Hindlimb muscle (tissue), 1 donor: ENCODE measurements at places on chromosomes 12 and 14. TPM values are rescaled to one million over a fixed set of nuclear protein-coding genes. Genes with fewer than 3 reads are reported as not detected.

RERGL gene
- 0.21 TPM for polyA plus RNA-seq

SERPINA10 gene
- polyA plus RNA-seq, result not detected

TSHR gene
- 0.84 TPM for polyA plus RNA-seq

OR4K5 gene
- not detected for polyA plus RNA-seq

LUM gene
- polyA plus RNA-seq, result 424 TPM

SYT10 gene
- polyA plus RNA-seq, result not detected

PTPRO gene
- polyA plus RNA-seq, result 1.9 TPM

- no peak for DNase-seq
These were observed 156.0 kb downstream of the DAD1 start for GRCh38 chr14:22433069-22433468.

- DNase-seq, result no peak
These were observed 123.0 kb downstream of the SLC38A4 start for GRCh38 chr12:46702581-46703344.

DNA sequence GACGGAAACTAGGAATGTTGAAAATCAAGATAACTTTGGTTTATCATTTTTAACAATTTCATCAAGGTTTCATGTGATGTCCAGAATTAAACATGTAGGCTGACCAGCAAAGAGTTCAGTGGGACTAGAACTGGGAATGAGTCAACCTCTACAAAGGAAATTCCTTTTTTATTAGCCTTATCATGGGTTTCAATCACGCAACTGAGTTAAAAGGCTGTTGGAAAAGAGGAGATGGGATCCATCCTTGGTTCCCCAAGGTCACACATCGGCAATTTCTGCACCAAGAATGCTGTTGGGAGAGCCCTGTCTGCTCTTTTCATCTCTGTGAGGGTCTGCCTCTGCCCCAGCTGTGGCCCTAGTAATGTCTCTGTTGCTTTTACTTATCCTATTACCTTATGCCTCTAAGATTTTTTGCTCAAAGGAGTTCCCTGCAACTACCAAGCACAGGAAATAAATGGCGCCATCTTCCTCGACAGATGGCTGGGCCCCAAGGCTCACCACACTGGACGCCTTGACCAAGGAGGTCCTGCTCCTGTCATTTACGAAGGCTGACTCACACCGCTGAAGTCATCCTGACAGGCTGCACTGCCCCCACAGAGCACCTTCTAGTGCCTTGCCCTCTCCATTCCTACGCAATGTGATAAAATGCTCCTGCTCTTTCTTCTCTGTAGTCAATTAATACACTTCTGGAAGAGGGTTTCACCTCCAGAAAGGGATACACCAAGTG, 367.4 kb downstream of the GXYLT1 start:
- DNase-seq, result no peak

DNA sequence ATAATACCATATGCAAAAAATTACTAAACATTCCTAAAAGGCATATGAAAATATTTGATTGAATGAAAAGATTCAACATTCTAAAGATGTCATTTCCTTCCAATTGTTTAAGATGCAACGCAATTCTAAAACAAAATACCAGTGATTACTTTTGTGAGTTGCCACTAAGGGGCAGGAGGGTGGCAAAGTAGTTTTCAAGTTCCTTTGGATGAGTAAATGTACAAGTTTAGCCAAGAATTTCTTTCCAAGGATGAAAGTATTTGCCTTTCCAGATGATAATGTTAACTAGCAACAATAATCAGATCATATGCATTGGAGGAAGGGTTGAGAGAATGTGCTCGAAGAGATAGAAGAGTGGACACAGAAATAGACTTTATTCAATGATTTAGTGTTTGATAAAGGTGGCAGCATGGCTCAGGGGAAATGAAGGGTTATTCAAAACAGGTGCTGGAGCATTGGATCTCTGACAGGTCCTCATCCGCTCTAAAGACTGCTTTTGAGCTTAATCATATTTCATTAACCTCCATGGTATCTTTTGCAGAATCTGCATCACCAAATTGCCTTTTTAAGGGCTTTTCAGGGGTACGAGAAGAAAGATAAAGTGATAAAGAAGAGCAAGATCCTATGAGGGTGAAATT, 678.5 kb upstream of the TBX3 start:
- no peak for DNase-seq

- no peak for DNase-seq
These were observed 47.1 kb downstream of the SYNE2 start for GRCh38 chr14:63899953-63900352.

DNA sequence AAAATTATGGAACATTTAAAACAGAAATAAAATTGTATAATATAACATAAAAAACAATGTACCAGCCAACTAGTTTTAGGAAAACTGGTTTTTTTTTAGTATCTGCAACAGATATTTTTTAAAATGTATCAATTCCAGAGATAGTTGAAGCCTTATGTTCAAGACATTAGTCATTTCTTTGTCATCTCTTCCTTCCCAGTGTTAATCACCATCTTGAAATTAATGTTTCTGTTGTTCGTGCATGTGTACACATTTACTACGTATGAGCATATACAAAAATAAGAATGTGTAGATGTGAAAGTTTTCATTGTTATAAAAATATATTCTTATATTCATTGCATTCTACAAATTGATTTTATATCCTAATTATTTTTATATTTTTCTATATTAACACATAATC, 1062.1 kb downstream of the SLC6A15 start:
- DNase-seq, result no peak

DNA sequence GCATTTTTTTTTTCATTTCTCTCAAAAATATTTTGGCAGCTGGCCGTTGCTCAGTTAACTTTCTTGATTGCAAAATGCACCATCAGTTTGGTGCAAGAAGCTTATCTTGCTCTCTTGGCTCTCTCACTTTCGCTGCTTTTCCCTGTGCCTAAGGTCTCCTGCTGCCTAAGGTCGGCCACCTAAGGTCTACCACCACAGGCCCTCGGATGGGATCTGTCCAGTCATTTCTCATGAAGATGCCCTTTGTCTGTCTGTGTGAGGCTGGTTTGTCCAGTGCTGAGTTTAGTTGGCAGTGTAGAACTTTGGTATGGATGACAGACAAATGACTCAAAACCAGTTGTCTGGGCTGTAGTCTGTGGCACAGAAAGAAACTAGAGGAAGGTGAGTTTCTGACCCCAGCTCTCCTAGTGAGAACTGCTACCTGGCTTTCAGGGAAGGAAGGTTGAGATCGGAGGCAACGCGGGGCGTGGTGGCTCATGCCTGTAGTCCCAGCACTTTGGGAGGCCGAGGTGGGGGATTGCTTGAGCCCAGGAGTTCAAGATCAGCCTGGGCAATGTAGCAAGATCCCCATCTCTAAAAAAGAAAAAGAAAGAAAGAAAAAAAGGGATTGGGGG, 2.6 kb downstream of the MLXIP start:
- DNase-seq, result no peak
